ENCODE measurements at places on chromosomes 2 and 18.
A peak's percentile ranks its signal among the peaks of the same experiment; 100 is the strongest.

DNA sequence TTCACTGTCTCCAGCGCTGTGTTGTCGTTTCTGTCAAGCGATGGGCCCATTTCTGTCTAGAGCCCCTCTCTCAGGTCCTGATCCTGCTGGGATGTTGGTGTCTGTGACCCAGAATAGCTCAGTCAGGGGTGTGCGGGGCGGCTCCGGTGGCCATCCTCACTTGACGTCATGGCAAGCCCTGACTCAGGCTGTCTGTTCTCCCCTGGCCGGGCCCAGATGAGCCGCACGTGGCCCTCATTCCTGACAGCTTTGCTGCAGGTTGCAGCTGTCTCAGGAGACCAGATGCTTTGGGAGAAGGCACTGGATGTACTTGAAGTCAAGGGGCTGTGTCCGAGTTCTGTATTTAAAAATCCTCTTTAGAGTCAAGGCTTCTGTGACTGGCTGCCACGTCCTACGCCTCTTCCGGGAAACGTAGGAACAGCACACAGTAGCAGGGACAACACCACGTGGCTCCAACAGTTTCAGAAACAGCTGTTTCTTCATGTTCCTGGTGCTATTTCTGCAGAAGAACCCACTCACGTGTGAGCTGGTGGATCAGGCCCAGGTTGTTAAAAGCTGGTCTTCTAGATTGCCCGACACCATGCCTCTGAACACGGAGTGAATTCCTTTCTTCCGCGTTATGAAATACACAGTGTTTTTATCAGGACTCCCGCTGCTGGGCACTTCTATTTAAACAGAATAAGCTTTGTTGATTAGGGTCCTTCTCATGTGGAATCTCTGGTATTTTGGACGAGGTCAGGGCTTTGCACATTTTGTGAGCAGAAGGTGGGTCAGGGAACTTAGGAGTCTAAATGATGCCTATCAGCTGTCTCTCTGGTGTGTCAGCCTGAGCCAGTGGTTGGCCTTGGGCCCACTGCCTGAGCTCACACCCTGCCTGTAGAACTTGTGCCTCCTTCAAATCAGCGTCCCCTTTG, 28.3 kb upstream of the NTSR2 start:
- DNase-seq = no peak

- no peak for DNase-seq
Measured at GRCh38 chr2:86368161-86368824, 30.9 kb upstream of the REEP1 start.

- DNase-seq = no peak
Measured at GRCh38 chr2:16247326-16248122, 307.2 kb downstream of the MYCN start.

GRCh38 chr18:21074336-21075323, 37.0 kb downstream of the ROCK1 start:
- no peak for DNase-seq

DNA sequence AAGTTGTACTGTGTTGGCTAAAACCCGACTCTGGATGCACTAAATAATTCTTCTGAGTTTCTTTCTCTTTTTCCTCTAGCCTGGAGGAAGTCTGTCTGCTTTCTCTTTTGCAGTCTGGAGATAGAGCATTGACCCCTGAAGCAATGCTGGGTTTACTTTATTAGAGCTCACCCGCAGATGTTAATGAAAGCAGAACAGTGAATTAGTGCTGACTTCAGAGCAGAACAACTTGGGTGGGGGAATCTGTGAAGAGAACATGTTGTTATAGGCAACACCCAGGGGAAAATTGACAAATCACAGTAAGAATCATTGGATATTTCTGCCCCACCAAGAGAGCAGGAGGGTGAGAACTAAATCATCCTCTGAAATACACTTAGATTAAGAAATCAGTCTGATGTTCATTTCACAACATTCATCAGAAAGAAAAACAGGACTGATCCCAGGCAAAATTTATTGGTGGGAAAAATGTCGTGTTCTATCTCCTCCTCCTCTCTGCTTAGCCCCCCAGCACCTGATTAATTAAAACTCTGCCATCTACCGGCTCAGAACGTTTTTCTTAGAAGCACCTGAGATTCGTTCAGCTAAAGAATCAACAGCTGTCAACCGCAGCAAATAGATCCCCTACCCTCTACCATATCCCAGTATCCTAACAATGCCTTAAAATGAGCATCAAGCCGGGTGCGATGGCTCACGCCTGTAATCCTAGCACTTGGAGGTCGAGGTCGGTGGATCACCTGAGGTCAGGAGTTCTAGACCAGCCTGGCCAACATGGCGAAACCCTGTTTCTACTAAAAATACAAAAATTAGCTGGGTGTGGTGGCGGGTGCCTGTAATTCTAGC, 165.1 kb downstream of the FMNL2 start:
- DNase-seq = no peak

DNA sequence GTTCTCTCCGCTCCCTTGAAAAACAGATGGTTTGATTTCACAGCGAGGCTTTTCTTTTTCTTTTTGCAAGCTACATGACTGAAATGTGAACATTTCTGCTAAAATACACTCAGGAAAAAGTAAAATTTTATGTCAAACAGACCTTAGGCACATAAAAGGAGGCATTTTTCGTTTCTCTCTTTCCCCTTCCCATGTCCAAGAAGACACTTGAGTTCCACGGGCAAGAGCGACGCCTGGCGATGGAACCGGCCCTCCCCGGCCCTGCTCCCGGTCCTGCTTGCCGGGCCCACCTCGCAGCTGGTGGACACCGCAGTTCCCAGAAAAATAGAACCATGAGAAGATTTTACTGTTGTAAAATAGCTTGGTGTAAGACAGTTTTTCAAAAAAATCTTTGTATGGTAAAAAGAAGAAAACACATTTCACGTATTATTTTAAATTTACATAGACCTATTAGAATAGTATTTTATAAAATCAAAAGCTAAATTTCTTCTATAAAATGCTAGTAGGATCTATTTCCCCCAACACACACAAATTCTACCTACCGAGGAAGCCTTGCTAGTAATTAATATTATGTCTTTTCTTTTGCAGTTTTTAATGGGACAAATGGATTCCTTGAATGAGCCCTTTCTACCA, 2.3 kb upstream of the ALKAL2 start:
- peak; percentile 25 for DNase-seq

DNA sequence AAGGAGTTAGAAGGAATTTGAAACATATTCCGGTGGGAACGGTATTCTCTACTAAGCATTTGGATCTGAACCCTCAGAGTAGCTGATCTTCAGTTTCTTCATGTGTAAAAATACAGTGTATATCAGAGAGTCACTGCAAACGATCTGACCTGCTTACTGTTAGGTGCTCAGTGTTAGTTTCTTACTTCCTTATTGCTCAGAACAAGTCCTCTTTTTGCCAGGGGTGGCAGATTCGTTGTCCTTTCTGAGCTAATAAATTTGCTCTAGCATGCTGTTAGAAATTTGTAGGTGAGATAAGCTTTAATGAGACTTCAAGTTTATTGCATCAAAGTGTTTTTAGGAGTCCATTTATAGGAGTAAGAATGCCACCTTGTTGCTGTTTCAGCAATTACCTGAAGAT, 15.8 kb downstream of the PLEKHA3 start:
- no peak for DNase-seq

- no peak for DNase-seq
Measured at GRCh38 chr18:66872277-66872676, 268.4 kb upstream of the CDH19 start.

DNA sequence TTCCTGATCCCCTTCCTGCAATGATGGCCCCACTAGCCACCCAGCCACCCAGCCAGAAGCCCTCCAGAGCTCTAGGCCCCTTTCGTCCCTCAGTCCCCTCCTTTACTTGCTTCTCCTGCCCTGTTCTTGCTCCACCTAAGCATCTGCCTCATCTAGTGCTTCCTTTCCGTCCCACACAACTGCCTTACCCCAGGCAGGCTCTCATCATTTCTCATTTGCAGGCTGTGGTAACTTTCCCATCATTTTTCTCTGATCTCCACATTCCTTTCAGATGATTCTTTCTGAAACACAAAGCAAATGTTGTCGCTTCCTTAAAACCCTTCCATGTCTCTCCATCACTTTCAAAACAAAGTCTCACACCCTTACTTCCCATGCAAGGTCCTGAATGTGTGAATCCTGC, 459.8 kb downstream of the METTL4 start:
- no peak for DNase-seq

DNA sequence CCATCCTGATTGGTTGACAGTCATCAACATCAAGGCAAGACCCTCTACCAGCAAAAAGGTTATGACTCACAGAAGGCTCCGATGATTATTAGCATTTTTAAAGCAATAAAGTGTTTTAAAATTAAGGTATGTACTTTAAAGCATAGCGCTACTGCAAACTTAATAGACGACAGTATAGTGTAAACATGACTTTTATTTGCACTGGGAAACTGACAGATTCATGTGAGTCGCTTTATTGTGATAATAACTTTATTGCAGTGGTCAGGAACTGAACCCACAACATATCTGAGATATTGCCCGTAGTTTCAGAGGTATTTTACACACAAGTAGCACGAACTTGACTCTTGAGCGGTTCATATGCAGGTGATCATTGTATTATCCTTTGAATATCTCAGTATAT, 249.1 kb downstream of the LTBP1 start:
- no peak for DNase-seq

- no peak for DNase-seq
Measured at GRCh38 chr2:27902098-27902497, 11.6 kb downstream of the BABAM2 start.

DNA sequence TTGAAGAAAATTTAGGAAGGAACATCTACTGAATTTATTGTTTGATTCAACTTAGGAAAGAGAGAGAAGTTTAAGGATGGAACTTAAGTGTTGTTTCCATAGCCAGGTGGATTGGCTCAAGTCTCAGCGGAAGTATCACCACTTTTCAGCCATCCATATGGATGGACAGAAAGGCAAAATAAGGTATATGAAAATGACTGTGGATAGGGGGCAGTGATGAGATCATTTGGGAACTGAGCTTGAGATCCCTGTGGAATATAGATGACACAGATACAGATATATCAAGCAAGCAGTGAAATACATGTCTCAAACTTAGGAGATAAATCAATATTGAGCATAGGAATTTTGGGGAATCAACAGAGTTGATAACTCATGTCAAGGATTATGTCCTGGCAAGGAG, 1462.7 kb upstream of the NXPH2 start:
- DNase-seq = no peak

DNA sequence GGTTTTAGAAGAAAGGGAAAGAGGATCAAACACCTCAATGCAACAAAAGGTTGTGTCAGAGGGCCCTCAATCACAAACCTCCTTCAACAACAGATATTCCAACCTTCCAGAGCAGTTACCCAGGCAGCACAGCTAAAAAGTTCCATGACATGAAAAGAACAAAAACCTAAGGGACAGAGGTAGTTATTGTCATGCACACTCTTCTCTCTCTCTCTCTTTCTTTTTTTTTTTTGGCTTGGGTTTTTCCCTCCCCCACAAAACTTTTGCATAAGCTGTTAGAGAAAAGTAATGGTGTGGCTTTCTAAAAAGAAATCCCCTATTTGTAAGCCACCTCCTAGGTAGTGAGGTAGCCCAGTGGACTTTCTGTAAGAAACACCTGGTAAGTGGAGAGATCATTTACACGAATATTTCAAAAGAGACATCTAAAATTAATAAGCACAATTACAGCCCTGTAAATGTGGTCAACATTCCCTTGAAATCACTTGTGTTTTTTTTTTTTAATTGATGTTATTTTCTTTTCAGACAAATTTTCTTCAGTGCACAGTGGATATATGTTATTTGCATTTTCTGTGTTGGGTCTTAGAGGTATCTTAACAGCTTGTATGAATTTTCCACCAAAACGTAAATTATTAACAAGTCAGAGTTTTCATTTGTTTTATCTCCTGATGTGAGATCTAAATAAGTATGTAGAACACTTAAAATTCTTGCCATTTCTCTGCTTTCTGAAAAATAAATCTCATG, 48.4 kb downstream of the ZEB2 start:
- DNase-seq = no peak

DNA sequence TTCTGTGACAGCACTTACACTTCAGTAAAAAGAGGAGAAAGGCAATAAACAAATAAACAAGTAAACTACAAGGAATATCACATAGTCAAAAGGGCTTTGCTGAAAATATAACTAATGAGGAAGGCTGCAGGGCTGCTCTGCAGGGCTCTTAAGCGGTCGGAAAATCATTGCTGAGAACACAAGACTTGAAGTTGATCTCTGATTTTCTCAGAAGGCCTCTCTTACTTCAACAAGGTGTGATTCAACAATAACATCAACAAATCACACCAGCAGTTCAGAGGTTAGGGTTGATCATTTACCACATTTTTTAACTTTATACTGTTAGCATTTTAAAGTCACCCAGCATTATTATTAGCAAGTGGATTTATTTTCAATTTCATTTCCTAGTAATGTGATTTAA, 215.6 kb downstream of the ARHGAP15 start:
- DNase-seq = no peak

- DNase-seq = no peak
Measured at GRCh38 chr2:7037340-7038333, 120.4 kb downstream of the RNF144A start.

GRCh38 chr2:37634914-37635503, 36.4 kb downstream of the CDC42EP3 start:
- no peak for DNase-seq

- no peak for DNase-seq
Measured at GRCh38 chr2:82428251-82428650, 2030.8 kb downstream of the SUCLG1 start.
